ENCODE measurements at places on chromosomes 12 and 14. TPM values are rescaled to one million over a fixed set of nuclear protein-coding genes. Genes with fewer than 3 reads are reported as not detected.

The HSP90AA1 gene
- polyA plus RNA-seq = 793 TPM

The PLXNC1 gene
- 6.8 TPM for polyA plus RNA-seq

The PTPRB gene
- 18.2 TPM for polyA plus RNA-seq

The C1S gene
- polyA plus RNA-seq = 51.5 TPM

The PGF gene
- 12.7 TPM for polyA plus RNA-seq

The NUP107 gene
- 69.6 TPM for polyA plus RNA-seq

The PPP4R4 gene
- 0.15 TPM for polyA plus RNA-seq

The KRT5 gene
- polyA plus RNA-seq = 1.9 TPM

The DPF3 gene
- 4.1 TPM for polyA plus RNA-seq

The CLEC4C gene
- polyA plus RNA-seq = not detected

The CBLN3 gene
- polyA plus RNA-seq = 2.9 TPM

The MMP19 gene
- polyA plus RNA-seq = 0.55 TPM

All from right renal pelvis (tissue), 4 donors.